ENCODE measurements at places on chromosomes 4 and X. TPM values are rescaled to one million over a fixed set of nuclear protein-coding genes. Genes with fewer than 3 reads are reported as not detected.

MTCP1 gene
- total RNA-seq, result 0.97 TPM

UGT2B15 gene
- not detected for total RNA-seq

PARM1 gene
- 0.36 TPM for total RNA-seq

PCDH18 gene
- 492 TPM for total RNA-seq

MTMR8 gene
- 1.2 TPM for total RNA-seq

ZNF711 gene
- 1.1 TPM for total RNA-seq

TMSB15A gene
- 0.32 TPM for total RNA-seq

CDKL5 gene
- total RNA-seq, result 7.3 TPM

TBC1D25 gene
- total RNA-seq, result 12.0 TPM

CLGN gene
- 1.2 TPM for total RNA-seq

GPR143 gene
- total RNA-seq, result not detected

EGF gene
- total RNA-seq, result 3.0 TPM

HSFX4 gene
- not detected for total RNA-seq

NCAPG gene
- 3.6 TPM for total RNA-seq

DIPK2B gene
- total RNA-seq, result not detected

CDX4 gene
- total RNA-seq, result not detected

MAGEA8 gene
- not detected for total RNA-seq

STAP1 gene
- total RNA-seq, result not detected

H2BW2 gene
- not detected for total RNA-seq

C4orf51 gene
- not detected for total RNA-seq
